ENCODE measurements at places on chromosomes 5 and 9.

GRCh38 chr5:176827736-176828414 is 17.5 kb downstream of the UNC5A start:
- DNase-seq, result no peak

- no peak for DNase-seq
Measured at GRCh38 chr5:148645527-148645926, 8.8 kb downstream of the HTR4 start.

- DNase-seq, result no peak
Measured at GRCh38 chr5:36172599-36172998, 20.7 kb downstream of the SKP2 start.

DNA sequence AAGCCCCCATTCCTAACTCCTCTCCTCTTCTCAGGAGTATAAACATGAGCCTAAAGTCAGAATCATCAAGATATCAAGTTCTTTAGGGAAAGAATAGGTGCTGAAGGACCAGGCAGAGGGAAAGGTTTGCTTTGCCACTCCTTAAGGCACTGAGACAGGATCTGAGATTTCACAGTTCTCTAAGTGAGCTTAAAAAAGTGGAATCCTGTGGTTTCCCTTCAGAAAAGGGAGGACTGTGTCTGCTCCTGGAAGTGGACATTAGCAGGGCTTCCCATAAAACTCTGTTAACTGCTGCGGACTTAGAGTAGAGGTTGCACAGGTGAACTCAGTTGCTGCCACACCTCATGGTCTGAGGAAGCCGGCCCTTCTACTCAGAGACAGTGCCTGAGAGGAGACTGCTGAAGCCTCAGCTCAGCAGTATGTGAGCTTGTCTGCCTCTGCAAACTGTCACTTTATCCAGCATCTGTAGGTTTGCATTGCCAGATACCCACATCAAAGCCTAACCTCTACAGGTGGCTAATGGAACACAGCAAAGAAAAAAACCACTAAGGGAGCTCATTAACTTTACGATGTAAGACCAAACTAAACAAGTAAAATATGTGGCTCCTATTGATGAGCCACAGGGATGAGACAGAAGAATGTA is 42.9 kb downstream of the RIC1 start:
- no peak for DNase-seq

- no peak for DNase-seq
Measured at GRCh38 chr9:30349526-30350513, 2034.6 kb upstream of the ACO1 start.

DNA sequence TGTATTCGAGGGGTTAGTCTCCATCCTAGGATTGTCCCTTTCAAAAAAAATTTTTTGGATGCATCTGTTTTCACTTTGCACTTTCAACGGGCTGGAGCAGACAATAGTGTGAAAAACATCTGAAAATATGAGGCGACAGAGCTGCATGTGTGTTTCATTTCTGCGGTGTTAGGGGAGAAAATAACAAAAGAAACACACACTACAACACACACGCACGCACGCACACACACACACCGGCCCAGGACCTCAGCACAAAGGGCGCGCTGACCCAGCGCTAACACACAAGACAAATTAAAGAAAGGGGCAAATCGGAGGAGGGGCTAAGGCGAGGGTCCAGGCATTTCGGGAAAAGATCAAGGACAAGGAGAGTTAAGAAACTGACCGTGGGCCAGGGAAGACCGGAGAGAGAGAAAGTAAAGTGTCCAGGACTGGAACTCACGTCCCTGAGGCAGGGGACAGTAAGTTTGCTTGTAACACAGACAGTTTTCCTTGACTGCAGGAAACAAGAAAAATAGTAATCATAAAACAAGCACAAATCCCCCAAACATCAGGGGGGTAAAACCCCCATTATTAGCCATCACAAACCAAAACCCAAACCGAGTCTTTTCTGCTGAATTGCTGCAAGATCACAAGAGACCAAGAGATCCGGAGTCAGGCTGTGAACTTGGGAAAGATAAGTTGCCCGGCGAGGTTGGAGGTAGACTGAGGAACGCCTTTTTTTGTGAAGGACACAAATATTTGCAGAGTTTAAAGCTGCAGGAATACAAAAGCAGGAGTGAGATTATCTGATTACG is 302.1 kb downstream of the PARP8 start:
- DNase-seq, result no peak

DNA sequence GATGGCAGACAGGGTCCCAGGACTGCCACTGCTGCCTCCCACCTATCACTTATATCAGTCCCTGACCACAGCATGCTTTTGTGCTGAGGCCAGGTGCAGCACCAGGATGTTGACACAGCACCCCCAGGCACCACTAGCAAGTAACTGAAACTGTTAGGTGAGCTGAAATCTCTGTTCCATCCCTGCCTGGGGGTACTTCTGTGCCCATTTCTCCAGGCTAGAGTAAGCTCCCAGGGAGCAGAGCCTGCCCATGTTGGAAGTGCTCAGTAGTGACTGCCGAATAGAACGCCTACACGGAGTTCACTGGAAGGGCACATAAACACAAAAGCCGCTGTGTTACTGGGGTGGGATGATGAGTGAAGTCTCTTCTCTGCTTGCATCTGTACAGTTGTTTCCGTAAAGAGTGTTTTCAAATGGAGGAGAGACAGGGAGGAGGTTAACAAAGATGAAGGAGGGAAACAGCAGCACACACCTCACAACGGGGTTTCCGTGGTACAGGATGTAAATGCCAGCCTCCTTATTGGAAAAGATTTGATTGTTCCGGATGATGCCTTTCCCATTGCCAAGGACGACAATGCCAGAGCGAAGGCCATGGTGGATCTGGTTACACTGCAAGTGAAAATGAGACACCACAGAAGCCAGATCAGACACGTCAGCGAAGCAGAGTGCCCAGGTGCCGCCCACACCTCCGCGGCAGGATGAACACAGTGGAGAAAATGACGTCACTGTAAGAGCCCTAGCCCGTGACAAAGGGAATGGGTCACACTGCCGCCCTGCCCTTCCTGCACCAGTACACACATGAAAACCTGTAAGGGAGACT is 43.1 kb downstream of the POLR1E start:
- no peak for DNase-seq

All from pons (tissue), 1 donor.